Activated CD4-positive, alpha-beta T cell treated with anti-CD3 and anti-CD28 coated beads, Interleukin-2, amount 50 U/mL, for 48 hours (primary cell): ENCODE measurements at places on chromosomes 7 and 10.

DNA sequence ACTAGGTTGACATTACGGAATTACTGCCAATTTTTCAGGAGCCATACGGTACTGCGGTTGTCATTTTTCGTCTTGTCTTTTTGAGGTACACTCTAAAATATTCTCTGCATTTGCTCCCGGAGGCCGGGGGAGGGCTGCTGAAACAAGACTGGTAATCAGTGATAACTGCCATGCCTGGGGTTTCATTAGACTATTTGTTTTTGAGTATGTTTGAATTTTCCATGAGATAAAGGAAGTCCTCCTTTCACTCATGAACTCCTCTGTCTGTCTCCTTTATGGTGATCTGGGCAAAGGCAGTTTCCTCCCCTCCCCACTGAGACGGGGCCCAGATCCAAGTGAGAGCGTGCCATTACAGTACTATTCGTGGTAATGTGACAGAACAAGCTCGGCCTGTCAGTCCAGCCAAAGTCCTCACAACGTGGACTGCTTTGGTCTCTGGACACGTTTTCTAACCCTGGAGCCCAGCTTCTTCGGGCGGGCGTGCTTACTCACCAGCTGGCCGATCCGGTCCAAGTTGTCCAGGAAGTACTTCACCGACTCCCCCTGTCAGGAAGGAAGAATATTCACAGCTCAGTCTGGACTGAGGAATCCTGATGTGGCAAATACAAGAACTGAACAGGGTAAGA is 45.1 kb downstream of the AMZ1 start:
- no peak for DNase-seq

- DNase-seq, result no peak
Measured at GRCh38 chr7:152574892-152575548, 100.9 kb downstream of the XRCC2 start.

DNA sequence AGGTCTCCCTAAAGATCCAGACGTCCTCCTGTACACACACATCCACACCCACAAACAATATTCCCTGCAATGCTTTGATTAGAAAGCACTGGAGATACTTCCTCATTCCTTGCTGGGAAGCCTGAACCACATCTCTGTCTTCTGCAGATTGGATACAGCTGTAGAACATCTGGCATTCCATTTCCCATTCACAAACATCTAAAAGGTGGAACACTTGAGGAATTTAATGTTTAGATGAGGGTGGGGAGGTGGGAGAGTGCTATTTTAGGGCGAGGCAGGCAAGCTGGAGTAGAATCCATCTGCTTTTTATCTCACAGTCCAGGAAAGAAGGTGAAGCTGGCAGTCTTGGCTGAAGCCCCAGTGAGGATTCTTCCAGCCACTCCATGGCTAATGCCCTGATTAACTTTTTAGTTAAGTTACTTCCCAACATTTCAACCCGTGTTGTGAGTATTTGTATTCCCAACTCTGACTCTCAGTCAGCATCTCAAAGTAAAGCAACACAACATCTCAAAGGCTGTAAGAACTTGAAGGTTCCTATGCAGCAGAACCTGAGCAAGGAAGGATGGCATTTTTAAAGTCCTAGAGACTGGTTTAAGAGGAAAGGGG is 46.1 kb downstream of the CYTH3 start:
- DNase-seq, result no peak

- no peak for DNase-seq
Measured at GRCh38 chr10:114289096-114289436, 50.0 kb downstream of the VWA2 start.

DNA sequence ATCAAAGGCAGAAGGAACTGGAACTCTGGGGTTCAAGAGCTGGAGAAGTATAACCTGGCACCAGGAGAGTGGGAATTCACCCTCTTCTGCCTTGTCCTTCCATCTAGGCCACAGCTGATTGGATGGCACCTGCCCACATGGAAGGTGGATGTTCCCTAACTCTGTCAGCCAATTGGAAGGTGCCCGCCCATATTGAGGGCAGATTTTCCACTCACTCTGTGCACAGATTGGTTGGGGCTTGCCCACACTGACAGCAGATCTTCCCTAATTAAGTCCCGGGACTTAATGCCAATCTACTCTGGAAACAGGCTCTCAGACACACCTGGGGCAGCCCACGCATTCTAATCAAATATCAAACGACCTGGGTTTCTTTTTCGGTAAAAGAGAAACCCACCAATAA is 1142.3 kb upstream of the CELF2 start:
- DNase-seq, result no peak

DNA sequence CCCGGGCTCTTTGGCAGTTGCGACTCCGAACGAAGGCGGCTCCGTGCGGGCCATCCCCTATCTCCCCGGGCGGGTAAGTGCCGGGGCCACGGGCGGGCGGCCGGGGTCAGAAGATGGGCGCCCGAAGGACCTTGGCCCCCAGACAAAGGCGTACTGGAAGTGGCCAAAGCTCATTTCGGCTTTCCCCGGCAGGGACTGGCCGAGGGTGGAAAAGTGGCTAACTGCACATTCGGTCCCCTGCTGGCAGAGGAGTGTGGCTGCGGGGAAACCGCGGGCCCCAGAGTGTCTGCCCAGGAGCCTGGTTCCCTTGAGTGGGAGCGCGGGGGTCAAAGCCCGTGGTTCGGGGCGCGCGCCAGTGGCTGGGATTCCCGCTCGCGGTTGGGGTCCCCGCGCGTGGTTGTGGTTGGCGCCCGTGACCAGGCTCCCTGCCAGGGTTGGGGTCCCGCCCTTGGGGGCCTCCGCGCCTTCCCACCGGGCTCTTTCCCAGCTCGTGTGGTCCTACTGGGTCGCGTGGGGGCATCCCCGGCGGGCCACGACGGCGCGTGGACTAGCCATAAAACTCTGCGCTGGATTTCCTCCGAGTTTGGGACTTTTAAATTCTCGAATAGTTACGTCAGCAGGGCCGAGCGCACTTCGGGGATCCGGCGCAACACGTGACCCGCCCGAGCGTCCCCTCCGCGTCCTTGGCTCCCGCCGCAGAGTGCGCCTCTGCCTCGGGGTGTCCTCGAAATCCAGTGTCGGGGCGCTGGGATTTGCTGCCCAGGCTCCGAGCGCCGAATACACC is 124.4 kb downstream of the TACC2 start:
- peak; percentile 13 for DNase-seq

GRCh38 chr10:99429517-99430095 is 818 bp downstream of the GOT1 start:
- DNase-seq, result no peak
